ENCODE measurements at places on chromosomes 3 and 15. TPM values are rescaled to one million over a fixed set of nuclear protein-coding genes. Genes with fewer than 3 reads are reported as not detected.

The RAB6B gene
- 160 TPM for total RNA-seq

The DAPK2 gene
- total RNA-seq = 3.7 TPM

The P3H2 gene
- 2.3 TPM for total RNA-seq

The COL6A6 gene
- total RNA-seq = 1.2 TPM

The CSK gene
- total RNA-seq = 37.4 TPM

The TIMP4 gene
- 11.1 TPM for total RNA-seq

The PLA1A gene
- 0.23 TPM for total RNA-seq

The BDH1 gene
- 18.5 TPM for total RNA-seq

The GOLGA6L10 gene
- total RNA-seq = 2.5 TPM

The KY gene
- total RNA-seq = 1.6 TPM

The NRG4 gene
- total RNA-seq = 1.8 TPM

The NEK11 gene
- total RNA-seq = 44.1 TPM

The LRRC31 gene
- total RNA-seq = not detected

The PAK6 gene
- total RNA-seq = 23.5 TPM

The THPO gene
- not detected for total RNA-seq

The SAMD7 gene
- not detected for total RNA-seq

The ARNT2 gene
- 73.4 TPM for total RNA-seq

The FURIN gene
- 9.9 TPM for total RNA-seq

The LRRIQ4 gene
- 1.6 TPM for total RNA-seq

The RFC4 gene
- 21.7 TPM for total RNA-seq

The CTXN2 gene
- 1.6 TPM for total RNA-seq

The OXTR gene
- total RNA-seq = 3.0 TPM

The SFMBT1 gene
- total RNA-seq = 32.3 TPM

The ATG3 gene
- 46.1 TPM for total RNA-seq

The POPDC2 gene
- 0.69 TPM for total RNA-seq

The SLC6A20 gene
- 5.1 TPM for total RNA-seq

The ZMYND10 gene
- 23.8 TPM for total RNA-seq

The C15orf61 gene
- total RNA-seq = 24.7 TPM

The EFL1 gene
- total RNA-seq = 27.5 TPM

The SERPINI2 gene
- total RNA-seq = 3.7 TPM

The STRIT1 gene
- 2.1 TPM for total RNA-seq

The GPR156 gene
- total RNA-seq = 1.4 TPM

The MUC20 gene
- total RNA-seq = 3.5 TPM

The STAB1 gene
- 16.8 TPM for total RNA-seq

The NIPA2 gene
- 56.7 TPM for total RNA-seq

The WDR93 gene
- total RNA-seq = 2.1 TPM

The FANCD2OS gene
- total RNA-seq = not detected

The CPLX3 gene
- total RNA-seq = 0.92 TPM
